ENCODE measurements at places on chromosomes 12 and 14. TPM values are rescaled to one million over a fixed set of nuclear protein-coding genes. Genes with fewer than 3 reads are reported as not detected.

- DNase-seq: no peak
Observed at GRCh38 chr14:21802441-21802840, 128.8 kb upstream of the OR4E1 start.

GRCh38 chr12:101327051-101327450 is 47.1 kb downstream of the UTP20 start:
- DNase-seq: no peak

DNA sequence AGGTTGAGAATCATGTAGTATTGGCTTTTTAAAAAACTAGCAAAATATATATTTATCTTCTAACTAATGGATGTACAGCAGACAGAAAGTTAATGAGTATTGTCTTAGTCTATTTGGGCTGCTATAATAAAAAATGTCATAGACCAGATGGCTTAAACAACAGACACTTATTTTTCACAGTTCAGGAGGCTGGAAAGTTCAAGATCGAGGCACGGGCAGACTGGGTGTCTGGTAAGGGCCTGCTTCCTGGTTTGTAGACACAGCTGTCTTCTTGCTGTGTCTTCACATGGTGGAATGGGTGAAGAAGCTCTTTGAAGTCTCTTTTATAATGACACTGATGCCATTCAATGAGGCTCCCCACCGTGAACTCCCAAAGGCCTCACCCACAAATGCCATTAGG is 70.1 kb upstream of the KRR1 start:
- no peak for DNase-seq

DNA sequence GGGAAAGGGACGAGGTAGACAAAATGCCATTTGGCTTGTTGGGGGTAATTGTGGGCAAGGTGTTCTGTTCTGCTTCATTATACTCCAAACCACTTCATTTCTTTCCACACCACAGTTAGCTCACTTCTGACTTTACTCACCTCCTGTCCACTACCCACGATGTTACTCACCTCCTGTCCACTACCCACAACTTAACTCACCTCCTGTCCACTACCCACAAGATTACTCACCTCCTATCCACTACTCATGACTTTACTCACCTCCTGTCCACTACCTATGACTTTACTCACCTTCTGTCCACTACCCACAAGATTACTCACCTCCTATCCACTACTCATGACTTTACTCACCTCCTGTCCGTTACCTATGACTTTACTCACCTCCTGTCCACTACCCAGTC is 10.1 kb upstream of the TWF1 start:
- no peak for DNase-seq

DNA sequence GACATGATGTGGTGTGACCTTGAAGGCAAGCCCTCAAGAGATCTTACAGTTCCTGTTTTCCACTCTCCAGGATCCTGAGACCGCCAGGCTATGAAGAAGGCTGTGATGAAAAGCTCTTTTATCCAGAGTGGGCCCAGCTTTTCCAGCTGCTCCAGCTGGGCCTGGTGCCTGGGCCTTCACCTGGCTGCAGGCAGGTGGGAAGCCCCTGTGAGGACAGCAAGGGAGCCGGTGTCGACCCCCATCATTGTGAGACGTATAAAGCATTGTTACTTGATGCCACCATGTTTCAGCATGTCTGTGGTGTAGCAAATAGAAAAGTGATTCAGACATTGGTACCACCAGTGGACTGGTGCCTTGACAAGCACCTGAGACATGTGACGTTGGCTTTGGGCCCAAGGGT is 190.2 kb downstream of the KIF26A start:
- DNase-seq: no peak

CD4 gene
- polyA plus RNA-seq: 7.1 TPM
